ENCODE measurements at places on chromosomes 4 and X. TPM values are rescaled to one million over a fixed set of nuclear protein-coding genes. Genes with fewer than 3 reads are reported as not detected.

DNA sequence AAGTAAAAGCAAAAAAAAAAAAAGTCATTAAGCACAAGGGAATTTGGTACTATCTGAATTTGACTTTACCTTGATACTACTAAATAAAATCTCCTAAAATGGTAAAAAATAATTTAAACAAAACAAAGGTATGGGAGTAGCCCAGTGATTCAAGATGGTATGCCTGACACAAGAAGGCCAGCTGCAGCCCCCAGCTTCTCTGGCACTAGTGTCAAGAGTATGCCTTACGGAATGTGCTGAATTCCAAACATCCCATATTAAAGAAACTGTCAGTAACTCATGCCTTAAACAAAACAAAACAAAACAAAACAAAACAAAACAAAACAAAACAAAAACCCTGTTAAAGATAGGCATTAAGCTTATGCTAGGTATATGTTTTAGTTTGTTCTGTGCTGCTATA lies 80.8 kb downstream of the RASL11B start:
- DNase-seq, result no peak

GRCh38 chrX:72351606-72352334 lies 46.1 kb upstream of the CITED1 start:
- DNase-seq, result no peak

GRCh38 chrX:153829549-153829798 lies 870 bp downstream of the PDZD4 start:
- DNase-seq, result no peak

Gene ASB9
- total RNA-seq, result 3.6 TPM

Gene SPINK2
- total RNA-seq, result 0.96 TPM
